ENCODE measurements at places on chromosomes 2 and 18.

DNA sequence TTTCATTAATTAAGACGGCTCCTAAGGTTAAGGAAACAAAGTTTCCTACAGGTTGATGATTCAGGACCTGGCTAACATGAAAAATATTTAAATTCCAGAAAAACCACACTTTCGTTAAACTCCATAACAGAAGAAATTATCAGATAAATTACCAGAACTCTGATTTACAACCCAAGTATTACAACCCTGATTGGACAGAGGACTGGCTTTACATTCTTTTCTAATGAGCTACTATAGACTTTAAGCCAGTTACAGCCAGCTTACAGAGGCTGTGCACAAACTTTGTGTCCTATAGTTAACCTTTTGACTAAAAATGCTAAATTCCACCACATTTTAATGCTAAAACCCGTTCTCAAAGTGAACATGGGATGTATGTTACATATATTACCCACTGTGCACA is 458.6 kb downstream of the KCNJ3 start:
- no peak for DNase-seq

DNA sequence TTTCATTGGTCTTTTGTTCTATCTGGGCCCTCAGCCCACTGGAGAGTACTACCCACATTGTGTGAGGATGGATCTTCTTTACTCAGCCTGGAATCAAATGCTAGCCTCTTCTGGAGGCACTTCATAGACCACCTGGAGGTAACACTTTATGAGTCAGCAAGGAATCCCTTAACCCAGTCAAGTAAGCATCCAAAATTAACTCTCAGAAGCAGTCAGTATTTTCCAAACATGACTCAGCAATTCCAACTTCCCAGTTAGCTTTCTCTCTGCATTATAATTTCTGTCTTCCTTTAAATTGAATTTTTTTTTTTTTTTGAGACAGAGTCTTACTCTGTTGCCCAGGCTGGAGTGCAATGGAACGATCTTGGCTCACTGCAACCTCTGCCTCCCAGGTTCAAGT is 142.7 kb downstream of the ACKR3 start:
- no peak for DNase-seq

GRCh38 chr2:222076973-222077690 is 221.7 kb downstream of the PAX3 start:
- DNase-seq = no peak

DNA sequence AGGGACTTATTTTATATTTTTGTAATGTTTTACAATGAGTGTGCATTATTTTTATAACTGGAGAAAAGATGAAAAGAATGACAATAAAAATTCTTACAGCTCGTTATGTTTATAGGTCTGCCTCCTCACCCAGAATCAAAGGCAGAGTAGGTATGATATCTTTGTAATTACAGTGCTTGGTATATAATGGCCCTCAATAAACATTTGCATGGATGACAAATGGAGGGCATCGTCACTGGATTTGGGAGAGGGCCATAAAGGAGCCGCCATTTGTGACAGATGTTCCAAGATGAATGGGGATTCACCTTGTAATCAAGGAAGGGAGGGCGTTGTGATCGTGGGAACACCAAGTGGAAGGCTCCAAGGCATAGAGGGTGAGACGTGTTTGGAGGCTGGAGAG is 22.6 kb upstream of the GIGYF2 start:
- no peak for DNase-seq

DNA sequence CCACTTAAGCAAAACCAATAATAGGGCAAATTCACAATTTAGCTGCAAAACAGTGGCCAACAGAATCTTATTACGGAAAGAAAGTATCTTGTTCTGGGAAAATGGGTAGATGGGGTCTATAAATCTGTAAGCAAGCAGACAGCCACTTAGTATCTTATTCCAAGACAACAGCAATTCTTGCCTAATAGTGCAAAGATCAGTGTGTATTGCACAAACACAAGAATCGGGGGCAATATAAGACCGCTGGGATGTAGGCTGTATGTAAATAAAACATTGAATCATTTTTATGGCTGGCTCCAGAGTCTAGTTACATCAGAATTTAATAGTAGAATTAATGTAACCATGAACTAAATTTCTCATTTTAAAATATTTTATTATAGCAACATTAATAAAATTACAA is 85.6 kb downstream of the FBXO15 start:
- DNase-seq = no peak

DNA sequence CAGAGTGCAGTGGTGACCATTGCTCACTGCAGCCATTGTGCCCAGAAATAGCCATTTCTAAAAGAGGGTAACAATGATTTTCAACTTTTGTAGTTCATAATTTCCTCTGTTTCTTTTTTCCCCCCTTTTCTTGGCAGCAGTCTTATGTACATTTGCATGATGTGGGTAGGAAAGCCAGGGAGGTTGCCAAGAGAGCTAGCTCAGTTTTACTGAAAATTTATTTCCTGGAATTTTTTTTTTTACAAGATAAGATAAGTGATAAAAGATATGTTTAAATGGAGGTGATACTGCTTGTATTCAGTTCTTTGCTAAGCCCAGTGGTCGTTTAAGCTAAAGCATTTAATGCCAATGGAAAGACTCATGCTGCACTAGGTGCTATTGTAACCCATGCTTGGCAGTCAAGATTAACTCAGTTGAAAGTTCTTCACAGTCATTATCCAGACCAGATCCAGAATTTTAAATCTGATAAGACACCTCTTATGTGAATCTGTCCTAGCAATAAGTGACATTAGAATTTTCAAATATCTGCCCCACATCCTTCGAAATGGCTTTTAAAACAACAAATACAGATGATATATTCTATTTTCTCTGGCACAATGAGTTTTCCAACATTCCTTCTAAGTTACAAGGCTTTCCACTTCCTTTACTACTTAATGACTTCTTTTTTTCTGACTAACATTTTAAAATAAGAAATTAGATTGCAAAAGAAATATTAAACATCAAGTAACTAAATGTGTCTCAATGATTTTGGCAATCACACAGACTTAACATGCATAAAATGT is 4.4 kb upstream of the ATP8B1 start:
- no peak for DNase-seq

DNA sequence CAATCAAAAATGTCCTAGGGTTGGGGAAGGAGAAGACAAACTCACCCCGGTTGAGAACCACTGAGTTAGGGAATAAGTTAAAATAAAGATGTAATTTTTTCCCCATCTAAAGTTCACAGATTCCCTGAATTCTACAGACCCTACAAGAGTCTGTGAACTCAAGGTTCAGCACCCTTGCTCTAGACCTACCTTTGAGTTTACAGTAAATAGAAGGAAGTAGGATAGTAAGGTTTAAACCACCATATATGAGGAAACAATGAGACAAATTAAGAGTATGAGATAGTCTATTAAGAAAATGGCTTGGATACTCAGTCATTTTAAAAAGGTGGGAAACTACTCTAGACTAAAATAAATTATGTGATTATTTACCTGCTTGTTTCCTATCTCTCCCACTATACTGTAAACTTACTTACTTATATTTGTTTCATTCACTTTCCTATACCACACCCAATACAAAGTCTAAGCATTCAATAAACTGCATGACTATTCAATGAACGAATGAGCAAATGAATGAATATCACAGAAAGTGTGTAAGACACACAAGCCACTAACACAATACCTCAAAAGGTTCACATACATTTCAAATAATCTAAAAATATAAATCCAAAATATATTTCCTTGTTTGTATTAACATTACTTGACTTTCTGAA is 13.4 kb downstream of the VPS54 start:
- no peak for DNase-seq

- DNase-seq = no peak
Observed at GRCh38 chr18:6997808-6998207, 119.8 kb downstream of the LAMA1 start.

- DNase-seq = no peak
Observed at GRCh38 chr2:142347751-142348150, 216.9 kb upstream of the LRP1B start.

DNA sequence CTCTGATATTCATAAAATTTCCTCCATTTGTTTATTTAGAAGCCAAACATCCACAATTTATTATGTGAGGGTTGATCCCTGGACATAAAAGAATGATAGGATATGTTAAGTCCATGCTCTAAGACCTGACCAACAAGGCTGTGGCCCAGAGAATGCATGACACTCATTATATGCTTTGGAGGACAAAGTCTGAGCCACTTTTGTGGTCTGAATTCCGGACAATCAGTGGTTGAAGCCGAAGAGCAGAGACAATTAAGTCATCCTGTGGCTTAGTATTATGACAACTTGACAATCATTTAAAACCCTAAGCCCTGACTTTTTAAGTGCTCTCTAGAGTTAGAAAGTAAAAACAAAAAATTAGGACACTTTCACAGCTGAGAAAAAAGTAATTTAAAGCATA is 483.3 kb downstream of the PLCL1 start:
- no peak for DNase-seq

DNA sequence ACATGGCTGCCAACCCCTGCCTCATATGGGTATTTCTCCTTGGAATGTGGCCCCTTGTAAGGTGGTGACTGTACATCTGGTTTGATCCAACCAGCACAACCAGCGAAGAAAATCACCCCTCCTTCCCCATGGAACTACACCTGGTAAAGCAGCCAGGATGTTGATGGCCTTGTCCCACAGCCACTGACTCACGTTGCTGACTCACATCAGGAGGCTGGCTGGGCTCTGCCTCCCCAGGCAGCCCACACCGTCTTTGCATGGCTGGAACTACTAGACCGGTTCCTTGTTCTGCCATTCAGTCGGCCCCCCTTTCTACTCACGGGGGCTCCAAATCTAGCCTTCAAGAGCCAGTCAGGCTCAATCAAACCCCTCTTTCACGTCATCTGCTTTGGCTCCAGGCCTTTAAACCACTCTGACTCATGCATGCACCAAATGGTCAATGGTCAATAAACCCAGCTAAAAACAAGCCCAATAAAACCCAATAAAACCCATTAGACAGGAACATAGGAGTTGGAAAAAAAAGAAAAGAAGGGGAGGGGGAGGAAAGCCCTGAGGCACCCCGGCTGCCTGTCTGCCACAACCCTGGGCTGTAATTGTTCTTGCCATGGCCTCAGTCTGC is 114.8 kb downstream of the PLB1 start:
- no peak for DNase-seq

DNA sequence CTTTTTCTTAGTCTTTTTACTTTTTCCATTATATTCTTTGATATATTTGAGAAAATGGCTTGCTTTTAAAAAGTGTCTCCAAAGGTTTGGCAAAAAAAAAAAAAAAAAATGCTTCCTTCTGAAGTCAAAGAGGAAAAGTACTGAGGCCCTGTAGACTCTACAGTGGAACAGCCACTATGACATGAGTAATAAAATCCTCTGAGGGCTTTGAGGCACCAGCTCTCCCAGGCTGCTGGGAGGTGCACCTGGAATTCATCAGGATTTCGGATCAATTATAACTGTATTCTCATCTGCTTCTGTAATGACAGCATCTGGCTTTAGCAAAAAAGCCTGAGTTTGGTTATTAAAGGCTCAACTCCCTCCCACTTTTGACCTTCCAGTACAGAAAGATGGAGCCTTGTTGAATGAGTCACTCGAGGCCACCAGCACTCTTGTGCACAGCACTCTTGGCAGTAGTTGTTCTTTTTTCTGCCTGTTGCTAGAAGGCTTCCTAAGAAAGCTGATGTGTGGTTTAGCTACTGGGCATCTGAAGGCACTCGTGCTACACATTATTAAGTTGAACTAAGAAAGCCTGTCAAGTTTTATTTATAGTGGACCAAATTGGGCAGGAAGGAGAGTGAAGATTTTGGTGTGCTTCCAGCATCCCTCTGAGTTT is 131.3 kb downstream of the PRPF40A start:
- DNase-seq = no peak
